ENCODE measurements at places on chromosomes 7 and 10.

GRCh38 chr7:45347804-45348203, 190.2 kb downstream of the RAMP3 start:
- DNase-seq: no peak

DNA sequence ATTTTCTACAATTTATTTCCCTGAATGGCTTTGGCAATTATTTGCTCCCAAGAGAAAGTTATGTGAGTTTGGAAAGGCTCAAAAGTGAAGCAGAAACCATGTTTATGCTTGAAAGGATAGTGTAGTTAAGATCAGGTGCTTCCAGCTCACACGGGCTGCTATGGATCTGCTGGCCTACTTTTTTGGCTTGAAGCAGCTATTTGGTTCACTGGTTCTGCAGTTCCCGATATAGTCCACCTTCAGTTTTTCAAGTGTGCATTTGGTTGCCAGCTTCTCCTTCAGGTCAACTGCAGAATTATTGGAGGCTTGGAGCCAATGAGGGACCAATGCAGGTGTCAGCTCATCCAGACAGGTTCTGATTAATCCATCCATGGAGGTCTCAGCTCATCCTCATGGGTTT, 484.3 kb upstream of the SEMA3A start:
- no peak for DNase-seq

DNA sequence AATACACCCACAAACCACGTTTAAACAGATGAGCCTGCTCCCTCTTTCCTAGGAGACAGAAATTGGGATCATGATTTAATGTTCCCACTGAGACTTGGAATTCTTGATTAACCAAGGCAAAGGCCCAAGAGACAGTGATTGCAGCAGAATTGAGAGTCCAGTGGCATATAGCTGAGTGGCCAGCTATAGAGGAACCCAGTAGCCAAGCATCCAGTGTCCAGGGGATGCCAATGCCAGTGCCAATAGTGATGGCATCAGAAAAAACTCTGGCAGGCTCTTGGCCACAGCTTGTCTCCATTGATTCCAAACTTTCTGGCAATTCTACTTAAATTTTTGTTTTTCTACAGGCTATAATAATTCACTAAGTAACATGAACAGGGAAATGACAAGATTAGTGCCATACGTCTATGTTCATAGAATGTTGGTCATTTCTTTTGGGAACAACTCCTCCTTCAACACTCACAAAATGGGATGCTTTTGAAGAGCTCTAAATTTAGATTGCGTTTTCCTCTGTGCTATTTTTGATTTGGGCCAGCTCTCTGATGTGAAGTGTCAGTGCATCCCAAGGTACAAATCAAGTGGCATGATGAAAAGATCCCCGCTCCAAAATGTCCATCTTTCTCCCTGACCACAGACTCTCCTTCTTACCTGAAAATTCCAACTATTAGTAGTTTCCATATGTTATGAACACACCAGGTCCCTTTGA, 83.1 kb upstream of the A1CF start:
- DNase-seq: no peak

- DNase-seq: no peak
Measured at GRCh38 chr10:108132303-108132702, 967.8 kb upstream of the SORCS1 start.

GRCh38 chr7:115964799-115965198, 65.8 kb downstream of the TFEC start:
- DNase-seq: no peak

Data from esophagus squamous epithelium (tissue), 5 donors.